ENCODE measurements at places on chromosomes 16 and 17.

GRCh38 chr16:11880007-11880406, 28.7 kb upstream of the RSL1D1 start:
- DNase-seq, result no peak

- DNase-seq, result no peak
Measured at GRCh38 chr16:48001324-48001895, 154.4 kb downstream of the ABCC12 start.

DNA sequence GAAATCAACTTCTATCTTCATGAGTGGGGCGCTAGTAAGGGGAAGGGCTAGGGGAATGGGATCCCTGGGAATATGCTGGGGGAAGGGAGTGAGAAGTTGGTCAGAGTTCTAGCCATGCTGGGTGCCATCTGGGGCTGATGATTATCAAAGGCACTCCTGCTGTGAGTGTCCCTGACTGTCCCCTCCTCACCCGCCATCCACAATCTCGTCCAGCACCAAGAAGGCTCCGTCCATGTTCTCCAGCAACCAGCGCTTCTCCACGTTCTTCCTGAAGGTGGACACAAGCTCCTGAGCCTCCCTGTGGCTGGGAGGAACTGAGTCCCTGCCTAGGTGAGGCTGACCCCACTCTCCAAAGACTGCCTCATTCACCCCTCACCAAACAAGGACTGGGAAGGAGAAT, 5.6 kb downstream of the COPZ2 start:
- no peak for DNase-seq

GRCh38 chr16:81469710-81470535, 25.3 kb downstream of the CMIP start:
- no peak for DNase-seq

DNA sequence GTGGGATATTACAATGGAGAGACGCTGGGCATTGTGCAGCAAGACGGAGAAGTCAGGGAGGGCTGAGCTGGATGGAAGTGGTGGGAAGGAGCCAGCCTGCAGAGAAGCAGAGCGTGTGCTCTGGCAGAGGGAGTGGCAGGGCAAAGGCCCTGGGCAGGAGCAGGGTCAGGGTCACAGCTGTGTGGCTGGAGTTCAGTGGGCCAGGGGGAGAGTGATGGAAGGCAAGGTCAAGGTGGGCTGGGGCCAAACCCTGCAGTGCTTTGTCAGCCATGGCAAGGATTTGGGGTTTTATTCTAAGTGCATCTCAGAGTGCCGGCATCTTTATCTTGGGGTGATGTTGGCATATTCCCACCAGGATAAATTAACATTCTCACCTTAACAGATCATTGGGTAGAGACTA, 31.9 kb upstream of the C16orf78 start:
- no peak for DNase-seq

- DNase-seq, result no peak
Measured at GRCh38 chr17:34728771-34729310, 149.5 kb downstream of the TMEM132E start.

- DNase-seq, result no peak
Measured at GRCh38 chr17:82386881-82387704, 15.5 kb downstream of the UTS2R start.

DNA sequence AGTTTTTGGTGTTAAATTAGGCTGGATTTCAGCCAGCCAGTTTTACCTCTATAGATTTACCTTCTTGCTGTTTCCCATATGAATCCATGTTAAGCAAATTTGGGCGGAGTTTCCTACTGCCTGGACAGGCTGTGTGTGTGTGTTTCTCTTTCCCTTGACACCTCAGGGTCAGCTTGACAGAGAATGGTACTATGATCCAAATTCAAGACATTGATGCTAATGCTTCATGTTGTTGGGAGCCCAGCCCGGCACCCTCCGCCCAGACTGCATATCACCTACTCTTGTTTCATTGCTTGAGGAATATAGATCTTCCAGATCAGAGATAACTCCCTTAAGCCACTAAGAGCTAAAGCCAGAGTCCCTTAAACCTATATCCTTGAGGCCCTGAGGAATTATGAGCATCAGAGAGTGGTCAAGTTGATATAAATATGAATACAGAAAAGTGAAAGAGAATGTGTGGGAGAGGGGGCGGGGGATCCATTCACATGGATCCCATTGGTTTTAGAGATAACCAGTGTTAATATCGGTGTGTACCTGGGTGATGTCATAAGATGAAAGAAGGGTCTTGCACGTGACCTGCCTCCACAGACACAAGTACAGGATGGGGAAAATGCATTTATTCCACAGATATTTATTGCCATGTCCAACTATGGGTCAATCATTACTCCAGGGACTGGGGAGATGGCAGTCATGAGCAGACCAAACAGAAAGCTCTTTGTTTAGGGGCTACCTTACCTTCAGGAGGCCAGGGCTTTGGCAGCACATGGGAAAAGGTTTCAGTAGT, 69.7 kb downstream of the WIPI1 start:
- DNase-seq, result no peak

DNA sequence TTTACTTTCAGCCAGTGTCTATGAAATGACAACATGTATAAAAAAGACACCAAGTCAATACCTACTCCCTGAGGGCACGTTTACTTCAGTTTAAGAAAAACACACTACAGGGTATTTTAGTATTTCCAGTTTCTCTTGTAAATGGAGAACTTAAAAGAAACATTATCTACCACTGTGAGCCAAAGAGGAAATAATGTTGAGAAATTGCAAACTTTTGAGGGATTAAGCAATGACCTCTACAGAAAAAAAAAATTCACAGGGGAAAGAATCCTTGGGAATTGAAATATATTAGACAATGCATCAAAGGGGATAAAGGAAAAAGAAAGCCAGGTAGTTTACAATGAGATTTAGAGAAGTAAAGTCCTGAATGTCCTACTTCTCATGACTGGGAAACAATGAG, 126.0 kb downstream of the KCNJ2 start:
- DNase-seq, result no peak

- DNase-seq, result no peak
Measured at GRCh38 chr16:15743657-15744056, 93.6 kb downstream of the NDE1 start.

DNA sequence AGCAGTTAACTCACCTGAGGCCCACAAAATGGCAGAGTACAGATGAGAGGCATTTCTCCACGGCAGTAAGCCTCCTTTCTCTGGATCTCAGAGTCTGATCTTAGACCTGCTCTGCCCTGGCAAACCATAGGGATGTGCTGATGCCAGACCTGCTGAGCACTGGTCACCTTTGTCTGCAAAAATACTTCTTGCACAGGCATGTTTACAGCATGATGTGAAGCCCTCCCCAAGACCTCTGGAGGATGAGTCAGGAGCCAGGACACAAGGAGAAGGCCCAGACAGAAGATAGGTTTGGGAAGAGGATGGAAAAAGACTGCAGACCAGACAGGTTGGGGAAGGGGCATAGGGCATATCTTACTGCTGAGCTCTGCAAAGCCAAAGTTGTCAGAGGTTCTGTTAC, 426.6 kb downstream of the PMP22 start:
- DNase-seq, result peak; percentile 14

DNA sequence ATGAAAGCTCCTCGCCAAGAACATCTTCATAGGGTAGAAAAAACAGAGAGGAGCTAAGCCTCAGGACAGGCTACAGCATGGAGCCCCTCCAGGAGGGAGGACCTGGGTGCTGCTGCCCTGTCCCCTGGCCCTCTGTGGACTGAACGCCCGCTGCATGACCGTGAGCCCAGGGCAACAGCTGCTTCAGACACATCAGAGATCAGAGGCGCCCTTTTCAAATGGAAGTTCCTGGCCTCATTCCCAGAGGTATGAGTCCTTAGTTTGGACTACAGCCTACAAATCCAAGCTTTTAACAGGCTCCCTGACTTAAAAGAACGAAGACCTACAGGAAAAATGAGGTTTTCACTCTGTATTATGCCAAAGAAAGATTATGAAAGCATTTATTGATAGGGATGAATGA, 48.5 kb downstream of the ZNF18 start:
- DNase-seq, result peak; percentile 73

DNA sequence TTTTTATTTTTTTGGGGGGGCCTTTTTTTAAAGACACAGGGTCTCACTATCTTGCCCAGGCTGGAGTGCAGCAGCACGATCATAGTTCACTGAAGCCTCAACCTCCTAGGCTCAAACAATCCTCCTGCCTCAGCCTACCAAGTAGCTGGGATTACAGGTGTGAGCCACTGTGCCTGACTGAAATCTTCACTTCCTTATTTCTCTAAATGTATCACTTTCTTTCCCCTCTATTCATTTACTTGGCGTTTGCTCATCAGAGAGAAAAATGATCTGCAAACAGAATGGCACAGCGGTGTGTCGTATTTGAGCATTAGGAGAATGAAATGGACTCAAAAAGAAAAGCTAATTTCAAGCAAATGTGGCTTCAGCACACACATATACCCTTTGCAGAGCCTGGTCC, 44.3 kb upstream of the CDH5 start:
- no peak for DNase-seq

- no peak for DNase-seq
Measured at GRCh38 chr17:41567317-41567716, 4.5 kb downstream of the KRT9 start.

GRCh38 chr17:76198702-76199101, 41.6 kb downstream of the RNF157 start:
- DNase-seq, result no peak

GRCh38 chr17:13550291-13550690, 51.4 kb downstream of the HS3ST3A1 start:
- DNase-seq, result peak; percentile 51

DNA sequence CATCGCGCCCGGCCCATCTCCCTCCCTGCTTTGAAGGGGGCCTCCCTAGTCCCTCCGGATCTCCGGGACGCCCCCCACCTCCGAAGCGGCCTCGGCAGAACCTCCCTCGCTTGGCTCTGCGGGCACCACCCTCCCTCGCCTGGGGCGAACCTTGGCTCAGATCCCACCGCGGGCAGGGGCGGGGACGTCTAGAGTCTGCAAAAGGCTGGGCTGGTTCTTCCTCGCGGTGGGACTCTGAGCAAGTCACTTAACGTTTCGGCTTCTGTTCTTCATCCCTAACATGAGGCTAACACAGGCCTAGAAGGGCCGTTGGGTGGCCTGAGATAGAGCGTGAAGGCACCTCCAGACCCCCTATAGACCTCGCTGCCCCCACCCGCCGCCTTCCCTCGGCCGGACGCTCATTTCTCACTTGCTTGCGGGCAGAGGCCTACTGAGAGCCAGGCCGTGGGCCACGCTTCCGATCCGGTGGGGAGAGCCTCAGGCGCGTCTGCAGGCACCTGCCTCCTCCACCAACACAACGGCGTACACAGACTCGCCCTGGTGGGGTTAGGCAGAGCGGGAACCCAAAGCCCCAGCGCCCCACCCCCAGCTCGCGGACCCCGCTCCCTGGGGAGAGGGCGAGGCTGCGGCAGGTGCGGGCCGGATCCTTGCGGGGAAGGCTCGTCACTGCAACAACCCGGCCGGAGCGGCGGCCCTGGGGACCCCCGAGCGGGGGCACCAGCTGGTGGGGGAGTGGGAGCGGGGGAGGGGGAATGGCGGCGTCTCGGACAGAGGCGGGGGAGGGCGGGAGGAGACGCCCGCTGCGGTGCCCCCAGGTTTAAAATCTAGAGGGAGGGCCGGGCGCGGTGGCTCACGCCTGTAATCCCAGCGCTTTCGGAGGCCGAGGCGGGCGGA, 5.4 kb downstream of the MYO1C start:
- DNase-seq, result peak; percentile 81

Data from EH (cell line).